ENCODE measurements at places on chromosomes 7 and 10.

DNA sequence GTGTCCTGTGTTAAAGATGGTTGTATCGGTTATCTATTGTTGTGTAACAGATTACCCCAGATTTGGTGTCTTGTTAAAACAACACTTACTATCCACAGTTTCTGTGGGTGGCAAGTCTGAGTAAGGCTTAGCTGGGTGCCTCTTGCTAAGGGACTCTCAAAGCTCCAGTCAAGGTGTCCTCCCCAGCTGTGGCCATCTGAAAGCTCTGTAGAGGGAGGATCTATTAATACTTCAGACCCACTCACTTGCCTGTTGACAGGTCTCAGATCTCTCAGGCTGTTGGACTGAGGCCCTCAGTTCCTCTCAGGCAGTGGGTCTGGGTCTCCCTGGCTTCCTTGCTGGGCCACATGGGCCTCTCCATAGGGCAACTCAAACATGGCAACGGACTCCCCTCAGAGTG, 19.6 kb downstream of the ARID5B start:
- DNase-seq = no peak

DNA sequence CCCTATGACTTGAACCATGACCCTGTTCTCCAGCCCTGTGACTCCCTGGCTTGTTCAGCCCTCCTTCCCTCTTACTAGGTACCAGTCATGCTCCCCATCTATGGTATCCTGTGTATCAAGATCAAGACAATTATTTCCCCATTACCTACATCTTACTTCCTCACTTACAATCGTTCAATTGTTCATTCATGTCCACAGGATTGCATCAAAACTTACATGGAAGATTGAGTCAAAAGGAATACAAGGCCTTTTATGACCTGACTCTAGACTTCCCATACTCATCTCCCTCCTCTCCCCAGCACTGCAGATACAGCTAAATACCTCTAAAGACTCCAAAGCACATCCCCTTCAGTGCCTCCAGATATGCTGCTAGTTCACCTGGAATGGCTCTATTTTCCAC, 109.2 kb downstream of the CTTNBP2 start:
- no peak for DNase-seq

DNA sequence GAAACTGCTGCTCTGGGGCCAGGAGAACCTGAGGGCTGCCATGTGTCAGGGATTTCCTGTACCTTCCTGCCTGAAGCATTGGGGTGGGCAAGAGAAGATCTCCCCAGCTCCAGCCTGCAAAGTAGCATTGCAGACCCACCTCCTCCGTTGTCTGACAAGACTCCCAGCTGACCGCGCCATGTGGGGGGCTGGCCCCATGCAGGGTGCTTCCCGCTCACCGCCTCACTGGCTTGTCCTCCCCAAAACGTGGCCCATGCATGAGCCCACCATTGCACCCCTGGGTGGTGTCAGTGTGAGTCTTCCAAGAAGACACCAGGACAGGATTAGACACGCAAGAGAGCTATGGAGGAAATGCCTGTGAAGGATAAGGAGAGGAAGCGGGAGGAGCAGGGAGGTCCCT, 68.3 kb downstream of the ABRAXAS2 start:
- no peak for DNase-seq

DNA sequence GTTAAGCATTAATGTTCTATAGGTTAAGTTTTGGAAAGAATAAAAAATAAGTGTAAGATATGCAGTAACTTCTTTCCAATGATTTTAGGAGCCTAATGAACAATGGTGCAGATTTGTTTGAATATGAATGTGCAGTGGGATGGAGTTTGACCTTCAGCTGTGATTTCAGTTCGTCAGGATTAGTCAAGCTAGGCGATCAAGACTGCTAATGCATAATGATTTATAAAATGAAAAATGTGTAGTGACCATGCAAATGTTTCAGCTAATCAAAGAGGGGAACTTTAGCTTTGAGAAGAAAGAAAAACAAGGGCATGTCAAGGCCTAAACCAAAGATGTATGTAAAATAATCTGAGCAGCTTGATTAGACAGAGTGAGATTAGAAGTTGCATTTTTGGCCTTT, 208.5 kb downstream of the FOXP2 start:
- no peak for DNase-seq

- no peak for DNase-seq
Measured at GRCh38 chr10:113474752-113475151, 78.1 kb upstream of the HABP2 start.

DNA sequence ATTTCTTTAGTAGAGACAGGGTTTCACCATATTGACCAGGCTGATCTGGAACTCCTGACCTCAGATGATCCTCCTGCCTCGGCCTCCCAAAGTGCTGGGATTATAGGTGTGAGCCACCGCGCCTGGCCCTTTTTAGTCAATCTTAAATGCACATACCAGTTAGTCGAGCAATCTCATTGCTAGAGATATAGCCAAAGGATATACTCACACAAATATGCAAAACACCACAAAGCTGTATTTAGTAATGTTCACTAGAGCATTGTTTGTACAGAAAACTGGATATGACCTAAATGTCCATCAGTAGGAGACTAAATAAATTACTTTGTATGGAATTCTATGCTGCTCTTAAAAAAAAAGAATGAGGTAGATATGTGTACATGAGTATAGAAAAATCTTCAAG, 24.5 kb upstream of the IL6 start:
- DNase-seq = no peak

GRCh38 chr7:156998988-156999957, 11.2 kb downstream of the MNX1 start:
- peak; percentile 37 for DNase-seq

DNA sequence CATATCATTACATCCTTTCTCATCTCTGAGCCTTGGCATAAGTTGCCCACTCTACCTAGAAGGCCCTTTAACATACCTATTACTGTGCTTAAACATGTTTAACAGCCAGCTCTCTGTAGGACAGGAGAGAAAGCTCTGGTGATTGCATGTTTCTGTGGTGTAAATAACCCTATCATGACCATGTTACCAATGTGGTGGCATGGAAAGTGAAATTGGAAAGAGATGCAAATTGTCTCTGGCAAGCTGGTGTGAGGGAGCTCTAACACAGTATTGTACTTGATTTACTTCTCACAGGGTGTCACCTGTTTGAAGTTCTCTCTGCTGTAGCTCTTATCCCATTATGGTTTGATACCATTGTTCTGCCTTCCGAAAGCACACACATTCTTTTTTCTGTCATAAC, 231.8 kb upstream of the DKK1 start:
- DNase-seq = no peak

DNA sequence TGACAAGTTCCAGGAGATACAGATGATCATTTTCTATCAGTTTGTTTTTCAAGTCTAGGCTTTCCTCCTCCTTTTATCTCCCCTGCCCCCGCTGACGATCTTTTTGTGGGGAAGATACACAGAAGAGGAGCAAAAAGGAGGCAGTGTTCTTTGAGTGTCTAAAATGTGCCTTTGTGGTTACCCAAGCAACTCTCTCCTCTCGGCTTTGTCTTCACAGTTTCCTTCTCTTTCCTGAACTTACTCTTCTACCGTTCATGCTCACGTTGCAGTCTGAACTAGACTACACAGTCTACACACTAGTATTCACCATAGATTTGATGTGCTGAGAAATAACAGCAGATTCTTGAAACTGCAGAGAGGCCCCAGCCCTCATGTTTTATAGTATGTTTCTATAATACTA, 23.6 kb downstream of the CEP41 start:
- no peak for DNase-seq

- no peak for DNase-seq
Measured at GRCh38 chr7:129827467-129827990, 125.2 kb downstream of the UBE2H start.

- DNase-seq = no peak
Measured at GRCh38 chr7:71750290-71750689, 618.3 kb downstream of the GALNT17 start.

DNA sequence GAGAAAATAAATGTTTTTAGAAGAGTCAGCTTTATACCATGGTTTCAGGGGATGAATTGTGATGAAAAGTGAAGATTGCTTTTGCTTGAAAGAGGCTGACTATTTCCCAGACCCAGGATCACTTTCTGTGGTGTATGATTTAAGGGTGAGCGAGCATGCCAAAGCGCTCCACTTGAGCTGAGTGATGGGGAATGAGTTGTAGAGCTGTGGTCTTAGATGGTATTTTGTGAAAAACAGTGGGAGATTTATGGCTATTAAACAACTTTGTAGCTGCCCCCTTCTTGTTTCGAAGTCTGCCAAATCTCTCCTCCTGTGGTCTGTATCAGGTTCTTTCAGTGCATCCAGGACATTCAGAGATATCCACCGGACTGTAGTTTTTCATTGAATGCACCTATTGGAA, 888.2 kb downstream of the LRMDA start:
- DNase-seq = no peak

- DNase-seq = no peak
Measured at GRCh38 chr10:30834651-30835050, 197.0 kb downstream of the ZNF438 start.

DNA sequence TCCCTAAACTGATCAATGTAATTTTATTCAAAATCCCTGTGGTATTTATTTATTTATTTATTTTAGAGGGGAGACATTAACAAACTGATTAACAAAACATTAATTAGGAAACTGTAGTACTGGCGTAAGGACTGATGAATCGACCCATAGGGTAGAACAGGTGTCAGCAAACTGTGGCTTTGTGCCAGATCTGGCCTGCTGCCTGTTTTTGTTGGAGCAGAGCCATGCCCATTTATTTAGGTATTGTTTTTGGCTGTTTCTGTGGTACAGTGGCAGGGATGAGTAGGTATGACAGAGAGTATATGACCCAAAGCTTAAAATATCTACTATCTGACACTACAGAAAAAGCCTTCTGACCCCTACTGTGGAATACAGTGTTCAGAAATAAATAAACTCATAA, 332.5 kb upstream of the ETV1 start:
- DNase-seq = no peak

DNA sequence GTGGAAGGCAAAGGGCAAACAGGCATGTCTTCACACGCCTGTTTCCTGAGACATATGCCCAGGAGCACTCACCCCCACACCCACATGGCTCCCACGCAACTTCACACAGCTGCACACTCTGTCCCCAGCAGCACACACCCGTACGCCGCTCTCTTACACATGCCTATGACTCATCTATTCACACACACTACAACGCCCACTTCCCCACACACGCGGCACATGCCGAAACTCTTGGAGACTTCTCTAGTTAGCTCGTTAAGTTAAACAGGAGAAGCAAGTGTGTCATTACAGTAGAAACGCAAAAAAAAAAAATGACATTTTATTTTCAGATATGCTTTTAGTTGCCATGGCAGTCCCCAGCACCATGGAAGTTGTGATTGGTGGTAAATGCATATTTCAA, 6.7 kb downstream of the CALN1 start:
- no peak for DNase-seq

GRCh38 chr7:42960762-42961161, 28.6 kb downstream of the MRPL32 start:
- DNase-seq = no peak

GRCh38 chr7:156059369-156059768, 247.1 kb upstream of the SHH start:
- DNase-seq = no peak

DNA sequence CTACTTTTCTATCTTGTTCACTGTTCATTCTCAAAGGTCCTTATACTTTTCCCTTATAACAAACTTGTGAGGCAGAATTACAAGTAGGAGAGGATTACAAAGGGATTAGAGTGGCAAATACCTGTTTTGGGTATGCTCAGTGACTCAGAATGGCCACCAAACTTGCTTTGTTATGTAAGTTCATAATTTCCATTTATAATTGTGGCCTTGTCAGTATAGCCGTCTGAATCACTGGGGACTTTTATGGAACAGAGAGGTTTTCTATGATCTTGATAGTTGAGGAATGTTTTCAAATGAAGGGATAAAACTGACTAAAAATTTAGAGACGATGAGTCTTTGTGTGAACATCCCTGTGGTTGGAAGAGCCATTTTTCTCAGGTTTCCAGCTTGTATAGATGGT, 116.2 kb downstream of the SND1 start:
- no peak for DNase-seq

- DNase-seq = no peak
Measured at GRCh38 chr10:66457629-66458028, 468.2 kb upstream of the LRRTM3 start.

- DNase-seq = no peak
Measured at GRCh38 chr7:80210400-80210799, 75.8 kb downstream of the GNAI1 start.

GRCh38 chr10:118805146-118805545, 50.4 kb upstream of the CACUL1 start:
- DNase-seq = no peak

DNA sequence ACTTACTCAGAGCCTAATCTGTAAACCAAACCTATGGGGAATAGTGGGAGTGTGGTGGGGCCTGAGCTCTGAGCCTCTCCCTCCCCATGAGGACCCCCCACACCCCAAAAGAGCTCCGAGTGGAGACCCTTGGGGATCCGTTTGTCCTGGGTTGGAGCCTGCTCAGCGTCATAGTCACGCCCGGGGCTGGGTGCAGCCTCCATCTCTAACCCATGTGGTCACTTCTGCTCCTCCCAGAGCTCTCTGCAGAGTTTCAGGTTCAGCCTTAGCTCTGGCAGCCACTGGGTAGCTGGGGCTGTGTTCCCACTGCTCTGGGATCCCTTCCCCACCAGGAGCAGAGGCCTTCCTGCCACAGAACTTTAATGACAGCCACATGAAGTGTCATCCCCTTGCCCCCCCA, 25.9 kb downstream of the PFKFB3 start:
- no peak for DNase-seq

- no peak for DNase-seq
Measured at GRCh38 chr7:87144173-87144657, 8.0 kb upstream of the DMTF1 start.

GRCh38 chr7:91731976-91732375, 148.5 kb downstream of the MTERF1 start:
- no peak for DNase-seq
